ENCODE measurements at places on chromosomes 7 and 10.

GRCh38 chr7:122268101-122268500 lies 36.4 kb downstream of the FEZF1 start:
- no peak for DNase-seq

- DNase-seq, result no peak
Measured at GRCh38 chr7:48411619-48412018, 240.4 kb downstream of the ABCA13 start.

- no peak for DNase-seq
Measured at GRCh38 chr10:131746241-131746711, 154.5 kb upstream of the PPP2R2D start.

GRCh38 chr7:158676171-158676840 lies 28.3 kb downstream of the NCAPG2 start:
- no peak for DNase-seq

DNA sequence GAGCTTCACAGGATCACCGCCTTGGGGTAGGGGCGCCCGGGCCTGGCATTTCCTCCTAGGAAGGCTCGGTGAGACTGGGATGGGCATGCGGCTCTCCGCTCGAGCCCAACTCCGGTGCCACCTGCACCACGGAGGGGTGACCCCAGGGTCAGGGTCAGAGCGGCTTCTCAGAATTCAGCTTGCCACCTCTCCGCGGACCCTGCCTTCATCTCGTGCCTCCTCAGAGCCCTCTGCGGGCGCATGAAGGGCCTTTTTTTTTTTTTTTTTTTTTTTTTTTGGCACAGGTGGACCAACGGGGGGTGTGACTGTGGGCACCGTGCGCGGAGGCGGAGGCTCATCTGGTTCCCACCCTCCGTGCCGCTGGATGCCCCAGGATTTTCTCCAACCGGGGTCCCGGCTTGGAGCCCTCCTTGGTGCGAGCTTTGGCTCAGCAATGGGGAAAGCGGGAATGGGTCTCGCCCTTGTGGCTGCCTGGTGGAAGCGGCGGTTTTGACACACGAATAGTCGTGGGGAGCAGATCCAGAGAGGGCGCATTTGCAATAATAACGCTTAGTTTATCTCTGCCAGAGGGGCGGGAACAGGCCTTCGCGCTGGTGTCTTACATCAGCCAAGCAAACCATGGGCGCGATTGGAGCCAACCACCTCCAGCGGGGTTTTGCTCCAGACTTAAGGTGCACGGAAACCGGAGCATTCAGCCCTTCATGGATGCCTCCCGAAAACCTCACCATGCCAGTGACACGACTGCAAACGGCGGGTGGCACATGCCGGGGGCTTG lies 5.0 kb upstream of the TNRC18 start:
- no peak for DNase-seq

DNA sequence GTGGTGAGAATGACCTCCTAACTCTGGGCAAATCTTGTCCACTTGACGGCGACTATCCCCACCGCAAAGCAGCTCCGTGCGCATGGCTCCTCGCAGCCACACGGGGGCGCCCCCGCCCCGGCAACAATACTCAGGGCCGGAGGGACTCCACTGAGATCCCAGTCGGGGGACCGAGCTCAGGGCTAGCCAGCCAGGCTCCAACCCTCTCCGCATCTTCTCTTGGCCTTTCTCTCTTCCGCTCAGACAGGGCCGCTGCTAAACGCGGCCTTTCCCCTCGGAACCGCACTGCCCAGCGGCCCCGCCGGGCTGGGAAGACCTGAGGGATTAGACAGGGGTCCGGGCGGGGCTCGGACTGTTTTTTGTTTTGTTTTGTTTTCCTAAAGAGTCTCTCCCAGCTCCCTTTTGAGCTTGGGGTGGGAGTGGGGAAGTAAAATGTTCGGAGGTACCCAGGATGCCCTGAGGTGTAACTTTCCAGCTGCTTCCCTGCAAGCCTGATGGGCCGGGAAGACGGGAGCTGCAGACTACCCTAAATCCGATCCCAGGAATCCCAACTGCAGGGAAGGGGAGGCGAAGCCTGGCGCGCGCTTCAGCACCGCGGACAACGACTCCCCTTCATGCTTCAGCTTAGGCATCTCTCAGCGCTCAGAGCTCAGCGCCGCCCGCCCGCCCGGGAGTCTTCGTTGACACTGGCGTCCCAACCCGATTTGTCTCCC lies 2.7 kb downstream of the KCNIP2 start:
- DNase-seq, result no peak

- no peak for DNase-seq
Measured at GRCh38 chr7:31747553-31747952, 60.5 kb downstream of the PPP1R17 start.

GRCh38 chr7:143239813-143240212 lies 18.0 kb downstream of the TAS2R40 start:
- no peak for DNase-seq

GRCh38 chr7:111499027-111499426 lies 63.3 kb downstream of the IMMP2L start:
- no peak for DNase-seq

GRCh38 chr7:38903057-38903456 lies 5.9 kb downstream of the VPS41 start:
- no peak for DNase-seq

GRCh38 chr7:86252406-86252805 lies 391.3 kb upstream of the GRM3 start:
- DNase-seq, result no peak

GRCh38 chr10:127695431-127695830 lies 41.6 kb upstream of the FOXI2 start:
- no peak for DNase-seq

- DNase-seq, result no peak
Measured at GRCh38 chr10:44060221-44060620, 324.7 kb downstream of the CXCL12 start.

- DNase-seq, result no peak
Measured at GRCh38 chr10:38094927-38095574, 914 bp downstream of the ZNF37A start.

- DNase-seq, result no peak
Measured at GRCh38 chr10:85661123-85661522, 705.5 kb downstream of the GRID1 start.

DNA sequence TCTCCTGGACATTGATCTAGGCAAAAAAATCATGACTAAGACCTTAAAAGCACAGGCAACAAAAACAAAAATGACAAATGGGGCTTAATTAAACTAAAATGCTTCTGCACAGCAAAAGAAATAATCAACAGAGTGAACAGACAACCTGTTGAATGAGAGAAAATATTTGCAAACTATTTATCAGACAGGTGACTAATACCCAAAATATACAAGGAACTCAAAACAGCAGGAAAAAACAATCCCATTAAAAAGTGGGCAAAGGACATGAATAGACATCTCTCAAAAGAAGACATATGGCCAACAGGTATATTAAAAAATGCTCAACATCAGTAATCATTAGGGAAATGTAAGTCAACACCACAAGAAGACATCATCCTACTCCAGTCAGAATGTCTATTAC lies 166.8 kb downstream of the MTERF1 start:
- no peak for DNase-seq

DNA sequence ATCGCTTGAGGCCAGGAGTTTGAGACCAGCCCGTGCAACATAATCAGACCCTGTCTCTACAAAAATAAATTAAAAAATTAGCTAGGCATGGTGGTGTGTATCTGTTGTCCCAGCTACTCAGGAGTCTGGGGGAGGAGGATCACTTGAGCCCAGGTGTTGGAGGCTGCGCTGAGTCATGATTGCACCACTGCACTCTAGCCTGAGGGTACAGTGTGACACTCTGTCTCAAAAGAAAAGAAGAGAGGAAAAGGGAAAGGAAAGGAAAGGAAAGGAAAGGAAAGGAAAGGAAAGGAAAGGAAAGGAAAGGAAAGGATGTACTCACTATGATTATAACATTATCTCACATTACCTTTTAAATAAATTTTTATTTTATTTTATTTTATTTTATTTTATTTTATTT lies 56.5 kb upstream of the MPP7 start:
- no peak for DNase-seq

- no peak for DNase-seq
Measured at GRCh38 chr10:31949266-31949665, 20.6 kb upstream of the ARHGAP12 start.

- DNase-seq, result no peak
Measured at GRCh38 chr10:114045136-114046086, 1.7 kb downstream of the ADRB1 start.

GRCh38 chr7:54360075-54360840 lies 181.9 kb upstream of the VSTM2A start:
- no peak for DNase-seq

GRCh38 chr7:85719981-85720953 lies 533.4 kb upstream of the SEMA3D start:
- DNase-seq, result no peak

- no peak for DNase-seq
Measured at GRCh38 chr10:118913825-118914224, 115.7 kb upstream of the NANOS1 start.

- no peak for DNase-seq
Measured at GRCh38 chr10:17200001-17200911, 1.2 kb downstream of the TRDMT1 start.

- no peak for DNase-seq
Measured at GRCh38 chr7:128178611-128179010, 62.5 kb upstream of the LEP start.

DNA sequence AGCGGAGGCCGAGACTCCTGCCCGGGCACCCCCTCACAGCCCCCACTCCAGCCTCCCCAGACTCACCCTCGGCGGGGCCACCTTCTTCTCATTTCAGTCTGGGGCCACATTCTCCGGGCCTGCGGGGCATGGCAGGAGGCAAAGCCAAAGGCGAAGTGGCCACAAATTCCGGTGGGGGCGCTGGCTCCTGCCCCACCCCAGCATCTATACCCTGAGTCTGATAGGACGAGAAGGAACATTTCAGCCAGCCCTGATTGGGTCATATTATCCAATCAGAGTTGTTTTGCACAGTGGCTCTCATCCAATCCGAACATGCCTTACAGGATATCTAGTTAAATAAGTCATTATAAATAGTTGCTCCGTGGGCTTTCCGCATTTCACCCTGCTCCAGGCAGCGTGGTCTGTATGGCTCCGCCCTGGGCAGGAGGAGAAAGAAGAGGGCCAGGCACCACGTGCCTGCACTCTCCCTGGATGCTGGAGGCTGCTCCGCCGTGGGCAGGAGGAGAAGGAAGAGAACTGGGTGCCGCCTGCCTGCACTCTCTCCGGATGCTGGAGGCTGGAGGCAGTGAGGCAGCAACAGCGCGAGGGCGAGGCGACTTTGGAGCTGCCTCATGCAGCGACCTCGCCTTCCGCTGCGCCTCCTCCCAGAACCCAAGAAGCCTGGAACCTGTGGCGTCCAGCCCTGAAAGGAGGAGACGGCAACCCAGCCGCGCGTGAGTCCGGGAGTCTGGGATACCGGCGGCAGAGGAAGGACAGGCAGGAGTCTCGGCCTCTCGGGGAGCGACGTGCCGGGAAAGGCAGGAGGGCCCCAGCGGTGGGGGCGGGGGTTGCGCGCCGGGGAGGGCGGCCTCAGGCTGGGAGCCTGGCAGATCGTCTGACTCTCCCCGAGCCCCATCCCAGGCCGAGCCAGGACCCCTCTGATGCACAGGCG lies 162.9 kb downstream of the ZNF33B start:
- DNase-seq, result no peak

- DNase-seq, result no peak
Measured at GRCh38 chr7:91351374-91351773, 87.1 kb downstream of the FZD1 start.

DNA sequence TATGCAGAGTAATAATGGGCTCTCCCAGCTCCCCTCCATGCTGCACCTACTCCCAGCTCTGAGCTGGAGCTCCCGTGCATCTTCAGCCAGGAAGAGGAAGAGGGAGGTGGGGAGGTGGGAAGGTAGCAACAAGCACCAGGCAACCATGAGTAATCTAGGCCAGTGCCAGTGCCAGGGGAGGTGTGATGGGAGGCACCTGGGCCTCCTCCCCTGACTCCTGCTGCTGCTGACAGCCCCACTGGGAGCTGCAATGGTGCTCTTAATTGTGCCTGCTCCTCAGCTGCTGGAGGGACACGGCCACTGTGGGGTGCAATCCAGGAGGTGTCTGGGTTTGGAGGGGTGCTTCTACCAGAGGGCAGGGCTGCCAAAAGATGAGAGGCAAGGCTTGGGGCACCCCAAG lies 243.0 kb downstream of the PLXNA4 start:
- DNase-seq, result no peak

- DNase-seq, result no peak
Measured at GRCh38 chr10:4546500-4546899, 279.5 kb upstream of the AKR1E2 start.

GRCh38 chr10:119060107-119060506 lies 20.5 kb downstream of the EIF3A start:
- no peak for DNase-seq

- no peak for DNase-seq
Measured at GRCh38 chr10:13231808-13232207, 2.4 kb downstream of the UCMA start.

GRCh38 chr7:124497176-124497575 lies 268.4 kb downstream of the GPR37 start:
- no peak for DNase-seq

- no peak for DNase-seq
Measured at GRCh38 chr10:100522945-100523344, 3.3 kb upstream of the SEC31B start.

DNA sequence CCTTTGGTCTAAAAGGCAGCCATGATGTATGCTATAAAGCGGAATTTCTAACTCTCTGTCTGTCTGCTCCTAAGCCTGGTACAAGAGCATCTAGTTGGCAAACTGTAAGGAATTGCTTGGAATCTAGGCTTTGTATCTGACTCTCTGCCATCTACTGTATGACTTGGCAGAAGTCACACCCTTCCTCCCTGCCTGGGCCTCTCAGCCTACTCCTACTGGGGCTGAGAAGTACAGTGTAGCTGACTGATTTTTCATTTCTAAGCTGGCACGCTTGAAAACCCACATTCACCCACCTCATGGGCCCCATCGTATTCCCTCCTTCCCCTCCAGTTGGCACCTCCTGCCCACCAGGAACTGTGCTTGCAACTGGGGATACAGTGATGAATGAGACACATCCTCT lies 435.2 kb downstream of the PLXNA4 start:
- no peak for DNase-seq

- DNase-seq, result no peak
Measured at GRCh38 chr7:142827951-142828500, 26.9 kb upstream of the EPHB6 start.
